Stimulated activated CD8-positive, alpha-beta memory T cell treated with anti-CD3 and anti-CD28 coated beads, Interleukin-7, amount 100 ng/mL, for 24 hours (primary cell): ENCODE measurements at places on chromosomes 11 and 22.

DNA sequence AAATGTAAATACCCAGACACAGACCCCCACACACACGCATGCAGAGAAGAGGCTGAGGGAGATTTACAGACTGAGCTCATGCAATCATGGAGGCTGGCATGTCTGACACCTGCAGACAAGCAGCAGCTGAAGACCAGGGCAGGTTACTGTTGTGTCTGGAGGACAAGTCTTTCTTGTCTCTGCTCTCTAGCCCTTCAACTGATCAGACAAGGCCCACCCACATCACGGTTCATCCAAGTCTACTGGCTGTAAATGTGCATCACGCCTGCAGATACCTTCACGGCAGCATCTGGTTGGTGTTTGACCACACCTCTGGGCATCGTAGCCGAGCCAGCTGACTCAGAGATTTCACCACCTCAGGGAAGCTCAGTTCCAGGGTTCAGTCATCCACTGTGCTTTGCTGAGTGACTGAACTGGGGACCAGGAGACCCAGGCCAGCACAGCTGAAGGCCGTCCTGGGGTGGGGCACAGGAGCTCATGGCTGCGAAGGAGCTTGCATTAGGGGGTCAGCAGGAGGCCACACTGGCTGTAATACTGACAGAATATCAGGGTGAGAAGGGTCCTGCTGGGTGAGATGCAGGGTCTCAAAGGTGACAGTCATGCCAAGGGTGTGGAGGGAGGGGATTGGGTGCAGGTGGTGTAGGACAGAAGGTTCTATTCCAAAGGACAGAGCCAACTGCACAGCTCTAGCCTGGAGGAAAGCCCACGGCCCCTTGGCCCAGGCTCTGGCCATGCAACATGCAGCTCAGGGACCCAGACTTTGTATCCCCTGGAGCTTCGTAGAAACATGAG, 304.9 kb downstream of the BRD1 start:
- no peak for DNase-seq

- DNase-seq = no peak
These were observed 709 bp downstream of the FTH1 start for GRCh38 chr11:61966734-61967115.

DNA sequence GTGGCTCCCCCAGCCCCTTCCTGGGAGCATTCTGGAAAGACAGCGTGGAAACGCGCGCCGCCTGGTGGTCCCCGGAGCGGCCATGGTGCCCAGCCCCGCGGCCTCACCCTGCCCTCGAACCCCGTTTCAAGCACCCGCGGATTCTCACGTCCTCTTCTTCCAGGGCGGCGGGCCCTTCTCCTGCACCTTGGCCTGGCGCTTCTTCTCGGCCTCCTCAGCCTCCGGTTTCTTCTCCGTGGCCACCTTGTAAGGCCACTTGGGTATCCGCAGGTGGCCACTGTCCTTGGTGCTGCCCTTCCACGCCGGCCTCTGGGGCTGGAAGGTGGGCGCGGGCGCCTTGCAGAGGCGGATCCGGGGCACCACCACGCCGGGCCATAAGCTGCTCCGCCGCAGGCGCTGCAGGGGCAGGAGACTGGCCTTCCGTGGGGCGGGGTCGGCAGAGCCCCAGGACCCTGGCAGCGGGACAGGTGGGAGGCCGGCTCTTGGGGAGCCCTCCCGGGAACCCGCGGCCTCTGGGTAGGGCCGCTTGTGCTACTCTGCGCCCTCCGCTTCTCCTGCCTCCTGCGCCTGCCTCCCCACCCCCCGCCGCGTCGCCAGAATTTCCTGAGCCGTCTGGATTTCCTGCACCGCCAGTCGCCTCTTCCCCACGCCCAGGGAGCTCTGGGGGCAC, 83.4 kb downstream of the TRIM51G start:
- DNase-seq = no peak

DNA sequence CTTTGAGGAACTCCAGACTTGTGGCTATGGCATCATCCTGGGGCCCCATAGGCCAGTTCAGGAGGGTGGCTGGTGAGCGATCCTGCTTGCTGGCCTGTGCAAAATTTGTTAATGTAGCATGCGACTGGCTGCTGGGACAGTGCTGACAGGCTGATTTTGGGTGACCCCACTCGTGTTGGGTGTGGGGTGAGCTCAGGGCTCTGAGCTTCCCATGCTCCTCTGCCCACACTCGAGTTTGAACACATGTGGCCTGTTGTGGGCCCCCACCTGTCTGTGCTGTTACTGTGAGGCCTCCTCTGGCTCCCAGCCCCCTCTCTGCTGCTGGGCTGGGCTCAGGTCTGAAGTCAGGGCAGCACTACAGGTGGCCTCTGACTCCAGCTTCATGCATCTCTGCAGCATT, 64.4 kb upstream of the MYEOV start:
- DNase-seq = no peak

- no peak for DNase-seq
These were observed 550.7 kb downstream of the INSC start for GRCh38 chr11:15665368-15665871.

GRCh38 chr11:121445071-121445768, 6.9 kb upstream of the SORL1 start:
- DNase-seq = no peak
